ENCODE measurements at places on chromosomes 3 and 15.

GRCh38 chr15:85444122-85444745 is 63.8 kb downstream of the AKAP13 start:
- no peak for DNase-seq

- peak; percentile 58 for DNase-seq
Measured at GRCh38 chr15:38440353-38441129, 13.4 kb upstream of the FAM98B start.

GRCh38 chr15:90286678-90287077 is 21.2 kb downstream of the NGRN start:
- peak; percentile 40 for DNase-seq

DNA sequence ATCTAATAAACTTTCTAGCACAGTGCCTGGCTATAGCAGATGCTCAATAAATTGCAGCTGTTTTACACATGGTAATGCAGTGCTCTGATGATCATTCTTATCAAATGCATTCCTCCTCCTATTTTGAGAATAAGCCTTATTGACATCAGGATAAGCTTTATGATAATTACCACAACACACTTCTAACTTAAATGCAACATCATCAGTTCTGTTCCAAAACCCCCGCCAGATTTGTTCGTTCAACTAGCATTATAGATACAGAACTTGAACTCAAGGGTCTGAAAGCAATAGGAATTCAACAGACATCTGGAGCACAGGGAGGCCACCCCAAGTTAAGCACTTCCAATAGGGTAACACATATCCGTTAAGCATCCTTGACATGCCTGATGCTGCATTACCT is 684.4 kb upstream of the LMCD1 start:
- DNase-seq = no peak

GRCh38 chr3:107690522-107691138 is 167.9 kb downstream of the BBX start:
- DNase-seq = peak; percentile 61
